ENCODE measurements at places on chromosomes 11 and 22. TPM values are rescaled to one million over a fixed set of nuclear protein-coding genes. Genes with fewer than 3 reads are reported as not detected.

- DNase-seq = no peak
These were observed 74.8 kb upstream of the NECTIN1 start for GRCh38 chr11:119803726-119804294.

VSTM5 gene
- total RNA-seq = 0.36 TPM

- DNase-seq = peak; percentile 77
These were observed 2.0 kb upstream of the TBX10 start for GRCh38 chr11:67641338-67642172.

DNA sequence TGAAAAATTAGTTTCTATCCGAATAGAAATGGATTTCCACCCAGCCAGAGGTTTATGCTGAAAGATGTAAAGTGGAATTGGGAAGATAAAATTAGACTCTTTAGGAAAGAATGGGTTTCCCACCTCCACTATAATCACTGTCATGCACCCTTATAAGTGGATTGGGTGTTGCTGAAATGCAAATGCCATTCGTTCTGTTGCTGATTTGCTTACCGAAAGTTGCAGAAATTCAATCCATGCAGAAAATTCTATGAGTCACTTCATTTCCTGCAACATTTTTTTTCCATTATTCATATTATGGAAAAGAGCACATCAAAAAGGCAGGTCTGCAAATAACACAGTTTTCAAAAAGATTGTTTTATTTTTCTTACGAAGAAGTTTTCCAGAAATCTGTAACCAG, 65.6 kb downstream of the LDLRAD3 start:
- no peak for DNase-seq

MRPL21 gene
- total RNA-seq = 45.7 TPM

RIN1 gene
- 27.1 TPM for total RNA-seq

DNA sequence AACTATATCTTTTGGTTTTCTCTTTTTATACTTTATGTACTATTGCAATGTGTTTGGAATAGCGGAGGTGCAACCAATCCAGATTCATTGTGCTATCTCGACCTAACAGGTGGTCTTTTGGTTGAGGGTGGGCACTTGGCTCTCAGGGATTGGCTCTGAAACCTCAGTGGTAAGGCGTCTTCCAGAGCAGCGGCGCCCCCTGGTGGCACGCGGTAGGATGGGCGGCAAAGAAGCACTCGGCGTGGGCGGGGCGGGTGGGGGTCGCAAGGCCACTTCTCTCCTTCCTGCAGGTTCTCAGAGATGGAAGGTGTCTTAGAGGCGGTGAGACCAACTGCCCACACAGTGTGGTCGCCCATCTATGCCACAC, 19.2 kb upstream of the PLET1 start:
- DNase-seq = no peak

DNA sequence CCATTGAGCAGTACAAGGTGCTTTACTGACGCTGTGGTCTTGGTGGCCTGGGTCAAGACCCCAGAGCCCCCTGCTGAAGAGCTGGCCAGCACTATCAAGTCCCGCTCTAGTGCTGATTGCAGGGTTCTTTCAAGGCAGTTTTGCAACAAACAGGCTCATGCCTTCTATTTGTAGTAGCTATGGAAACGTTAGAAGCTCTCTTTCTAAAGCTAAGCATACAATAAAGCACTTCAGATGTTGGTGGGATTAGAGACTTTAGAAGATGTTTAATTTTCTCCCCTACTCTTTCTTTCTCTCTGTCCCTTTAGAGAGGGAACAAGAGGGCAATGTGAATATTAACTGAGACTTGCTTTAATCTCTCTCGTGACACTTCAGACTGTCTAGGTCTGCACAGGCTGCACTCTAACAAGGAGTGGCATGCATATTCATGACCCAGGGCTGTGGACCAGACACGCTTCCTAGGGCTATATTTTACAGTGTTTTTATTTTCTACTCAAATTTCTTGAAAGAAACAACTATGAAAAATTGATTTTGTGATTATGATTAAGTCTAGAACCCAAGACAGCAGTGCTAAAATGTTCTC, 138.6 kb downstream of the WNT7B start:
- DNase-seq = no peak

DNA sequence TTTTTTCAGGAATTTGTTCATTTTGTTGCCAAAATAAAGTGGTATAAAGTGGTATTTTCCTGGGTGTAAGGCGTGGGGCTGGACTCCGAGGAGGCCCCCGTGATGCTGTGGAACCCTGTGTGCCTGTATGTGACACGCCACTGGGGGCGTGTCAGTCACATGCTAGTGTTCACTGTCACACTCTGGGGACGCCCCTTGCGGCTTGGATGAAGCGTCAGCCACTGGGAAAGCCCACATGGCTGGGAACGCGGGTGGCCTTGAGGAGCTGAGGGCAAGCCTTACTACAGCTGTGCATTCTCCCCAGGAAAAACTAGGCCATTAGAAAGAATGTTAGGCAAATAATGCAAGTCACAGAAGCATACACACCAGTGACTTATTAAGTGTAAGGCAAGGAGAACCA, 77.0 kb upstream of the SLC25A18 start:
- no peak for DNase-seq

- no peak for DNase-seq
These were observed 87.1 kb downstream of the FBXO7 start for GRCh38 chr22:32561756-32562155.

DNA sequence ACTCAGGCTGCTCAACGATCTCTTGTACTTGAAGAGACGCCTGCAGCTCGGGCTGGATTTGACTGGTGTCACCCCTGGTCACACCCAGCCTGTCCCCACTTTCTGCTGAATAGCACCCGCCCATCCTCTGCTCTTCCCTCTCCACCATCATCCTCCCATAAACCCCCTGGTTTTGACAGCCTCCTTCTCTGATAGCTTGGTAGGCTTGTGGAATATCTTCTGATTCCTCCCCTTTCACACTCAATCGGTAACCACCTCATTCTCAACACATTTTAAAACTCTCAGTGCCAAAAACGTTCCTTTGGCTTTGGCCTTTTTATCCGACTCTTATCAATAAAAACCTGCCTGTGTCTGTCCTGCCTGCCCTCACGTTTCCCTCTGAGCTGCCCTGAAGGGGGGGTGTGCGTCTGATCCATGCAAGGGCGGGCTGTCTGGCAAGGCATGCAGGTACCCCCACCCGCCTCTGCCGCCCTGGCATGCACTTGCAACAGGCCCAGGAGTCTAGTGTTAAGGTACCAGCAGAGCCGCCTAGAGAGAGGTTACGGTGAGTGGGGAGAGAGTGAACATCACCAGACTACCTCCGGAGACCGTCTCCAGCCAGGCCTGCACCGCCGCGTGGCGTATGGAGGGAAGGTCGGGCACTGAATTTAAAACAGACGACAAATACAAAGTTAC, 51.7 kb upstream of the BID start:
- DNase-seq = no peak

- DNase-seq = peak; percentile 92
These were observed 972 bp upstream of the TSSC4 start for GRCh38 chr11:2399488-2400068.

All from osteoblast (primary cell).